Ureter (tissue), 1 donor: ENCODE measurements at places on chromosomes 7 and 10. TPM values are rescaled to one million over a fixed set of nuclear protein-coding genes. Genes with fewer than 3 reads are reported as not detected.

DNA sequence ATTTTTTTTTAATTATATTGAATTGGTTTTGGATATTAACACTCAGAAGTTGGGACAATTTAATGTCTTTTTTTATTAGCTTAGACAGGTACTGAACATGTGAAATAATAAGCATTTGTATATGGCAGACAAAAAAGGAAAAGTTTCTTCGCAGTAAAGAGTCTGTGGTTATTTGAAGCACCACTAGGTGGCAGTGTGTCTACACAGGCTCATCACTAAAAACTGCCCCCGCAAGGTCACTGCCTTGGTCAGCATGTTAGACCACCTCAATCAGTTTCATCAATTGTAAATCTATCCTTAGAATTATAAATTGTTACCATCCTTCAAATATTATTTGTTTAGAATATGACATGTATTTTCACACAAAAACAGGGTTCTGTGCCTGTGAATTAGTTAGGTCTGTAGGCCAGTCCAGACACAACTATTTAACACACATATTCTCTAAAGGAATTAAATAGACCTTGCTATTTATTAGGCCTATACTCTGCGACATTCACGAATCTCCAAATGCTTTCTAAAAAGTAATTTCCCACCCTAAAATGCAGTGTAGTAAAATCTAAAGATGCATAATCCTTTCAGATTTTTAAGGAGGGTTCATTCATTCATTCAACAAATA, 17.0 kb downstream of the PNLIPRP3 start:
- no peak for DNase-seq

DNA sequence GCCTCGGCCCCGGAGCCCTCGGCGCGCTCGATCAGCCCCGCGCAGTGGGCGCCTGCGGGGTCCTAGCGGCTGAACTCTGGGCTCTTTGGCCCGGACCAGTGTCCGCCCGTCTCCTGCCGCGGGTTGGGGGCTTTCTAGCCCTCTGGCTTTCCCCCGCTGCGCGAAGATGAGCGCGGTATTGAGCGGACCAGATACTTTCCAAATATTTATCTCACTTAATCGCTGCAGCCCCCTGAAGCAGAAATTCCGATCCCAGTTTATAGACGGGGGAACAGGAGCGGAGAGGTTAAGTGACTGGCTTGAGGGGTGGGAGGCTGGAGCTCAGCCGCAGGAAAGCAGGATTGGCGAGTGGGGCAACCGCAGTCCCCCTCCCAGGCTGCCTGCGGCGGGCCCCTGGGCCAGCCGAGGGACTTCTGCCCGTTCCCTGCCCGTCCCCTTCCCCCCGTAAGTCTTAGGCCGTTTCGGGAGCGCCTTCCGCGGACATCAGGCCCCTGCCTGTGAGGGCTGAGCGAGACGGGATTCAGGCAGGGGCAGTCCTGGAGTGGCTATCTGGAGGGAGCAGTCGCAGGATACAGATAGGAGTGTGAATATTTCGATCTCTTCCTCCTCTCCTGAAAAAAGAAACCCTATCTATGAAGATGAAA, 565 bp downstream of the STRIP2 start:
- DNase-seq: no peak

- no peak for DNase-seq
Measured at GRCh38 chr7:99184532-99185218, 23.2 kb downstream of the KPNA7 start.

DNA sequence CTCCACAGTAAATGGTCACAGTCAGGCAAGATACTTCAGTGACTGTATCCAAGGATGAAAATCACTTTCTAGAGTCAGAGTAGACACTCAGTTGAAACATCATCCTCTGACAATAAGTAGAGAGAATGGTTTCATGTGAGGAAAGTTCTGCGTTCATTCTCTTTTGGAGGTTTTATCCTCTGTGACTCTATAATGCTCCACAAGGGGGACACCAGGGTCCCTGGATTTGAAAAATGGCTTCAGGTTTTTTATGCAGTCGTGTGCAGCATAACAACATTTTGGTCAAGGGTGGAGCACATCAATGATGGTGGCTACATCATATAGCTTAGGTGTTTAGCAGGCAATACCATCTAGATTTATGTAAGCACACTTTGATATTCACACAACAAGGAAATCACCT, 40.4 kb downstream of the TMEM168 start:
- no peak for DNase-seq

- no peak for DNase-seq
Measured at GRCh38 chr10:42985436-42986316, 91.2 kb upstream of the RET start.

Gene SLC18A3
- not detected for total RNA-seq
